Motor neuron (in vitro differentiated cells): ENCODE measurements at places on chromosomes 12 and 14. TPM values are rescaled to one million over a fixed set of nuclear protein-coding genes. Genes with fewer than 3 reads are reported as not detected.

- ATAC-seq = no peak
These were observed 1.5 kb upstream of the KCNH3 start for GRCh38 chr12:49537231-49537751.

- ATAC-seq = no peak
These were observed at the start of gene OR6C4 for GRCh38 chr12:55549302-55549701. Gene OR6C4, plus strand, starts transcription at chr12:55549602. Its CDS starts 1,625 bp downstream, at chr12:55551227.

GRCh38 chr12:15152868-15153267 lies 68.3 kb downstream of the RERG start:
- ATAC-seq = peak; percentile 57

DNA sequence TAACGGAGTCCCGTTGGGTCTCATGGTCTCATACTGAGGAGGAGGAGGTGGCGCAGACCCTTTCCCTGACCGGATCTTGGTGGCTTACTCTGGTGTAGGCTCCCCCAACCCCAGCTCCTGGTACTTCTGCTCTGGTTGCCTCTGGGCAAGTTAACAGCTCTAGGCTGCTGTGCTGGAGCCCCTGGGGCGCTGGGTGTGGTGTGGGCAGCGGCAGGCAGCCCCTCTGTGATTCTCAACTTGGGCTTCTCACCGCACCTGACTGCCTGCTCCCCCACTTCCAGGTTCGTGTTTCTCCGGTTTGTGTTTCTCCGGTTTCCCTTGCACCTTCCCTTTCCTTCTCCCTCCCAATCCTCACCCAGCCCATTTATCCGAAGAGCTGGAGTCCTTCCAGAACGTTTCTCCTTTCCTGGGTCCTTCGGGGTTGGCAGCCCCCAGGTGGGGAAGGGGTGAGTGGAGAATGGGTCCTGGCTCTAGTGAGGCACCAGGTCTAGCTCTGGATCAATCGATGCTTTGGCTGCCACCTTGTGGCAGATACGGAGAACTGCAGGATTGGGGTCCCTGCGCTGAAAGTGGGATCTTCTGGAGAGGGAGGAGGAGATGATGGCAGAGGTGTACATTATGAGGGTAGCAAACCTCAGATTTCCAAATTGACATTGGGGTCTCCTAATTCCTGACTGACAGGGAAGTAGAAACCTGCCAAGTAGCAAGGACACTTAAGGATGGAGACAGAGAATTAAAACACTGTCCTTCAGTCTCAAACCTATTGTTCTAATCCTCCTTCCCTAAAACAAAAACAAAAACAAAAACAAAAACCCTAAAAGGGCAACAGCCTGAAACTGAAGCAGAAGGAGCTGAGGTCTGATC lies 8.3 kb downstream of the CISTR start:
- ATAC-seq = peak; percentile 64

DNA sequence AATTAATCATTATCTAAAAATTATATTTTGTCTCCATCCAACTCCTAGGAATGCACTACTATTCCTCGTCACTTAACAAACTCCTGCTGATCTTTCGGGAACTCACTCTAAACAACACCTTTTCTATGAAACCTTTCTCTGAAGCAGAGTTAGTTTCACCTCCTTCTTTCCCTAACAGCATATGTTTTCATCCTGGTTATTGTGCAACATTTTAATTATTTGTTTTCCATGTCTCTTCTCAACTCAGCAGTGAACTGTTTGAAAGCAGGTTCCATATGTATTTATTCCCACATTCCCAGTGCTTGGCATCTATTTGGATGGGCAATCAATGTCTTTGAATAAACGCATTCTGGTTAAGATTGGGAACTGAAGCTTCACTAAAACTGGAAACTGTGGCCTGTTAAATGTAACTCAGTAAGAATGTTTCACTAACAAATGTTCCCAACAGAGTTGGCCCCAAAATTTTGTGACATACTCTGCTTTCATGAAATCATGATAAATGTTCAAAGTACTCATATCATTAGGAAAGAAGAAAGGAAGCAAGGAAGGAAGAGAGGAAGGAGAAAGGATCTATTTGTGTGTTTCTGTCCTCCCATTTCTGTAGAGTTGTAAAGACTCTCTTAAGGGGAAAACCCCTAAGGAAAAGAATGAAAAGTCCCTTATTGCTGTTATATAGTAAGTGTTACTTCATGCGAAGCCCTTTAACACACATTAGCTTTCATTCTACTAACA lies 13.9 kb upstream of the LGR5 start:
- no peak for ATAC-seq

Gene ESR2
- total RNA-seq = 2.1 and 3.0 TPM in 2 replicates

Gene TAS2R7
- 0.23 TPM in 1 of 2 replicates, not detected in the other for total RNA-seq

Gene NKX2-1
- total RNA-seq = not detected in 2 replicates

Gene SLC6A13
- total RNA-seq = 0.95 and 1.7 TPM in 2 replicates

Gene KRT1
- not detected in 2 replicates for total RNA-seq

Gene NUDT14
- total RNA-seq = 9.7 and 15.6 TPM in 2 replicates

Gene APOF
- total RNA-seq = 0.60 and 0.63 TPM in 2 replicates

Gene PLA2G1B
- 0.38 TPM in 1 of 2 replicates, not detected in the other for total RNA-seq
